ENCODE measurements at places on chromosomes 7 and 10.

- no peak for DNase-seq
Measured at GRCh38 chr10:100008142-100008522, 1.6 kb downstream of the DNMBP start.

- DNase-seq = no peak
Measured at GRCh38 chr7:4245866-4246470, 436.1 kb upstream of the FOXK1 start.

GRCh38 chr10:62437696-62438095 lies 63.5 kb downstream of the ZNF365 start:
- DNase-seq = peak; percentile 69

DNA sequence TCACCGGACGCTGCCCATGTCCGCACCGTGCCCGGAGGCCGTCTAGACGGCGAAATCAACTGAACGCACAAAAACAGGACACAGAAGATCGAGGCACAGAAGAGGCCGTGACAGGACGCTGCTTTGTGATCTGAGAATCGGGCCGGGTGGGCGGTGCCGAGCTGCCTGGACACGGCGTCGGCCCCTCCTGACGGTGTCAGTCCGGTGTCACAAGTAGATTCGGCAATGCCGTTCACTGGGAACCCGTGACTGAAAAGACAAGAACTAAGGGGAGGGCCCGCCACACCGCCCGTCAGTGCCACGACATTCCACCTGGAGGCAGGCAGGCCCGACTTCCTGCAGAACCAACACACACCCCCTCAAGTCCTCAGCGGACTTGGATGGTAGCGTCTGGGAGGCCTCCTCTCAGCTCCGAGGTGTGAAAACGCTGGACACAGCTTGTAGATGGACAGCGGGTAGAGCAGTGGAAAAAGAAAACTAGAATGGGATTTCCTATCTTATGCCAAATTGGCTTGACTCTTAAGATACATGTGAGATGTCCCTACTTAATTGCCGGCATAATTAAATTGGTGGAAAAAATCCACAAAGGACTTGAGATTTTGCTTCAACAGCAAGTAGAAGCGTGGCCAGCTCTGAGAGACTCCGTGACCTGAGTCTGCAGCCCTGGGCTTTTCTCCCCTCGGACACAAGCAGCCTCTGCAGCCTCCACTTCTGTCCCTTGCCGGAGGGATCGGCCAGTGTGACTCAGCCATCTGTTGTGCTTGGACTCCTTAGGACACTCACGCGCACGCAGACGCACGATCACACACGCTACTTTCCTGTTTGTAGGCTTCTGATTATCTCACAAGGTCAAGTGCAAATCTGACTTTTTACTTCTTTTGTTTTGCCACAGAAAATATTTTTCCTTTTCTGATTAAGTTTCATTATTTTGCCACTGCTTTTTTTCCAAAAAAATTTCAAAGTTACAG lies 269.0 kb downstream of the DIP2C start:
- no peak for DNase-seq

- DNase-seq = no peak
Measured at GRCh38 chr10:79430325-79430905, 15.0 kb downstream of the ZCCHC24 start.

- DNase-seq = no peak
Measured at GRCh38 chr10:113135025-113135424, 185.0 kb downstream of the TCF7L2 start.

- no peak for DNase-seq
Measured at GRCh38 chr7:1952781-1953180, 280.0 kb downstream of the MAD1L1 start.

GRCh38 chr7:147721962-147722830 lies 868.4 kb upstream of the C7orf33 start:
- DNase-seq = no peak

DNA sequence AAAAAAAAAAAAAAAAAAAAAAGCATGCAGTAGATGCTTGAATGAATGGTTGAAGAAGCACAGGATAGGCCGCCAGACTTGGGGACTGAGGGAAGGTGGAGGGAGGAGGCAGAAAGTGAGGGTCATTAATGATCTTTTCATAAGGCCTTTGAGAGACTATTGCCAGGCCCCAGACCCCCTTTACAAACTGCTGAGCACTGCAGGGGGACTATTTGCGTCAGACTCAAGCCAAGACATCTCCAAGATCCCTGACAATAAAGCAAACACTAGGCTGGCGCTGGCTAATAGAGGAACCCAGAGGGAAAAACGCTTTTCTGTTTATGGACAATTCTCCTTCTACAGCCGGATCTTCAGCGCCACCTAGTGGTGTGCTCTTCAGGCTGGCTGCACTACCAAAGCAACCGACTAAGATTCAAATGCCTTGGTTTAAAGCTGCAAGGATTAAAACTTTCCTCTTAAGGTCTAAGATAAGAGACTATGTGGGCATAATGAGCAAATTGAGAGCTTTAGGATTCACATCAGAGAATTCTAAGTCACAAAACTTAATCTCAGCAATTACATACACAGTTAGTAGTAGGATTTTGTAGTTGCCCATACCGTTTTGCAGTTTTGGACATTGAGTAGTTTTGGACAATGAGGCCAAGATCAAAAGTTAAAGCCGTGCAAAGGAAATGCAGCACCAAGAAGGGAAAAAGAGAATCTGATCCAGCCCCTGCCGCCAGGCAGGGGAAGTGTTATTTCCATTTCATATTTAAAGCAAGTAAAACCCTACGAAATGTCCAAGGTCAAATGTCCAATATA lies 17.9 kb upstream of the AGK start:
- peak; percentile 51 for DNase-seq

DNA sequence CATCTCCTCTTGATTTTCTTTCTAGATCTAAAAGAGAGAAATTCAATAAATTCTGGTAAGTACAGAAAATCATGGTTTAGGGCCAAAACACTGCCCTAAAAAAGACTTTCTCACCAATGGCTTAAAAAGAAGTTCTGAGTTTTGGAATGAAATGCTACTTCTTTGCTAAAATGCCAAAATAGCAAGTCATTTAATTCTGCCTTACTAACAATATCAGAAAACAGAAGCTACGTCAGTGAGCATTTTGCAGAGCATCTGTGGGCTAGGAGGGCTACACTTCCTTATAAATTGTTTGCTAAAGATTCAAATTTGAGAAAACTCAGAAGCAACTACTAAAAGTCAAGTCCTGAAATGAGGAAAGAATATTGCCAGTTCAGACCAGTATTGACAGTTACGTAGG lies 560.8 kb upstream of the CELF2 start:
- no peak for DNase-seq

DNA sequence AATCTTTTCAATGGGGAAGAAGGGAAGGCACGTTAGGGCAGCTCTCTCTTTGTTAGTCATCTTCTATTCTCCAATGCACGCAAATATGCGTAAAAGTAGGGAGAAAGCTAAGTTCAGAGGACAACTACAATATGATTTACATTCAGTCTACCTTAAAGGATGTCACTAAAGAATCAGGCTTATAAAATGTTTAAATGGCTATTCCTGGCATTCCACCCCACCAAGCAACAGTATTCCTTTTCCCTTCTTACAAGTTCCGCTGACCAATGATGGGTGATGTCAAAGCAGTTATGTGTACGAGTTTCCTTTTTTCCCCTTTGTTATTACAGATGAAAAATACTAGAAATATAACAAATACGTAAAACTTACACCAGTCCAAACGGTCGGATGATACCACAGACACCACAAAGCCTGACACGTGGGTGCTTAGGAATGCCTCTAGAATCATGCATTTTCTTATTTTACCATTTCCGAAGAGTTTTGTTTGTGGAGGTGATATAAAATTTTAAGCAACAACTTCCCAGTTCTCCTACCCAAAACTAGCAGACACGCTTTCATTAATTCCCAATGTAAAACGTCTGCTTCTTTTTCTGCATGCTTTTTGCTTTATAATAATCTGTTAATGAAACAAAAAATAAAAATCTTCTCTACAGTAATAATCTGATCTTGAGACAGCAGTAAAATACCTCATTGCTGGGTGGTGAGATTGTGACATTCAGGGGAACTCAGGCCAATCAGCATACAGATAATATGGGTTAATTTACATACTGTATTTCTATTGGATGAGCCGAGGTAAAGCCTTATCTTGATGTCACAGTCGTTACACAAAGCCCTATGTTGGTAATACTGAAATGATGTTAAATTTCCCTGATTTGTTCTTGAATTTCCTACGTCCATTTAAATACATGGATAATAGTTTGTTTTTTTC lies 708 bp upstream of the GPR85 start:
- peak; percentile 10 for DNase-seq

- no peak for DNase-seq
Measured at GRCh38 chr7:18806177-18806576, 310.6 kb downstream of the HDAC9 start.

GRCh38 chr7:37718585-37718984 lies 35.0 kb downstream of the GPR141 start:
- no peak for DNase-seq

- DNase-seq = no peak
Measured at GRCh38 chr7:158724658-158725505, 20.3 kb upstream of the NCAPG2 start.

DNA sequence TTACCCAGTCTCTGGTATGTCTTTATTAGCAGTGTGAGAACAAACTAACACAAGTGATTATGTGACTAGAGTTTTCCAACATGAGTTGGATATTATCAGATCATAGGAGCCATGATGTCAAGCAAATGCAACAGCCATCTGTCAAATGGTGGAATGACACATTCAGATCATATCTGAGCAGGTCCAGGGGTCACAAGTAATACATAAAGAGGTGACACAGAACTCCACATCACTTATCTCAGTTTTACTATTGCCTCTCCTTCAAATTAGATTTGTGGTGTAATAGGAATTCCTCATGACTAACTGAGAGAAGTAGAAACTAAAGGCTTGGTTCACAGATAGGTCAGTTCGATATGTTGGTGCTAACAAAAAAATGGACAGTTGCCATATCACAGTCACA lies 12.2 kb upstream of the SAMD9L start:
- DNase-seq = no peak

DNA sequence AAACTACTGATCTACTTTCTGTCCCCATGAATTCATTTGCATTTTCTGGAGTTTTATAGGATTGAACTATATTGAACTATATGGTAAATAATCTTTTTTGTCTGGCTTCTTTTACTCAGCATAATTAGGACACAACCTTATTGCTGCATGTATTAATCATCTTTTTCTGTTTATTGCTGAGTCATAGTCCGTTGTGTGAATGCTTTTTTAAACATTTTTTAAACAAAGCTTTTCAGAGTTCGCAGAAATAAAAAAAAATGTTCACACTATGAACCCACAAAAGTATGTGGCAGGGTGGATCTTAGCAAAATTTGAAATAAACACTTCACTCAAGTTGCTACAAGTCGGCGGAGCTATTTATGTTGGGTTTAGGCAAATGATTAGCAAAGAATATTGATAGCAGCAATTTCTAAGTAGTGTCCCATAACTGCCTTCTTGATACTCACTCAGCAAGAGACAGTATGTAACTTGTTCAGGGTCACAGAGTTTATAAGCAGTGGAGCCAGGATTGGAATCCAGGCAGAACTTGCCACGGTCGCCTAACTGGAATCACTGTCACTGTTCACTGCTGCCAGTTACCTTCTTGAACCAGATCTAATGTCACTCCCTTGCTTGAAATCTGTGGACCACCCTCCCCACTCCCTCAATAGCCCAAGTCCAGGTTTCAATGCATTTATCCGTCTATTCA lies 5.6 kb downstream of the CH25H start:
- no peak for DNase-seq

DNA sequence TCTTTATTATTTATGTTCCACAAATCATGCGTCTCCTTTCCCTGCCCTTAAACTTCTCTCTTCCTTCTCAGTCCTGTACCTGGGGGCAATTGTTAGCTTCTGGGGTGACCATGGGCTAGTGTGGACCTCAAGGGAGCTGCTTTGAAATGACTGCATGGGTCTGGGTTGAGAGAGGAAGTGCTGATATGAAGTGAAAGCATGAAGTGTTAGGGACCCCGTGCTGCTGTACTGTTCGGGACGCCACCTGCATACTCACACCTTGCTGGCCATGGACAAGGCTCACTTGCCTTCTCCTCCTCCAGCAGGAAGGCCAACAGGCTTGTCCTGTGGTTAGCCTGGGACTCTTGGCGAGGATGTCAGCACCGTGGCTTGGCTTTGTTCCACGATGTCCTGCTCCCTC lies 56.7 kb downstream of the MTPN start:
- DNase-seq = no peak

DNA sequence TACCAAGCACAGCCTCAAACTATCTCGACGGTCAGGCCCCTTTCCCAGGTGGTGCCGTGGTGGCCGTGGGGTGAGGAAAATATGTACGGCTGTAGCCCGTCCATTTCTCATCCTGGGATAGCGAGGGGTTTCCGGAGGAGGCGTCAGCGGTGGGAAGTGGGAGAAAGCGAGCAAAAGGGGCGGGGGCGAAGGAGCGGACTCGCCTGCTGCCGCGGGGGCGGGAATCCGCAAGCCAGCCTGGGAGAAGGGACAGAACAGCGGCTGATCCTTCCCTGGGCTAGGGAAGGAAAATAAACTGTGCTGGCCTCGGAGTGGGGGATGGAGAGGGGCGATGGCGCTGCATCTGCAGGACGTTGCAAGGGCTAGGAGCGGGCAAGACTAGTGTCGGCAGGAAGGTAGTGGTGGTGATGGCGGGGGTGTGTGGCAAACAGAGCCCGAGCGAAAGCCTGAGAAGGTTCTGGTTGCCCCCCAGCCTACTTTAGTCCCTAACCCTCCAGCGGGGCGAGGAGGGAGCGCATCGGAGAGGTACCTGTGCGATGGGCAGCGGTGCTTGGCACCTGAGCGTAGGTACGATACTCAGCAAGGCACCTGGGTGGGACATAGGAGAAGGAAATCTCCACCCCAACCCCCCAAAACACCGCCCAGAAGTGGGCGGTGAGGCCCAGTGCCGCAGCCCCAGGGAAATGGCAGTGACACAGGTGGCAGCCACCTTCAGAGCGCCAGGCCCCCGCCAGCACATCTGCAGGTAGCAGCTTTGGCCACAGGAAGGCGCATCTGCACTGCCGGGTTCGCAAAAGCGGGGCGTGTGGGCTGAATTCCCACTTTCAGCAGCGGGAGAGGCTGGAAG lies 49.9 kb upstream of the STEAP1B start:
- DNase-seq = no peak

- no peak for DNase-seq
Measured at GRCh38 chr10:132585732-132586722, 48.4 kb downstream of the INPP5A start.

DNA sequence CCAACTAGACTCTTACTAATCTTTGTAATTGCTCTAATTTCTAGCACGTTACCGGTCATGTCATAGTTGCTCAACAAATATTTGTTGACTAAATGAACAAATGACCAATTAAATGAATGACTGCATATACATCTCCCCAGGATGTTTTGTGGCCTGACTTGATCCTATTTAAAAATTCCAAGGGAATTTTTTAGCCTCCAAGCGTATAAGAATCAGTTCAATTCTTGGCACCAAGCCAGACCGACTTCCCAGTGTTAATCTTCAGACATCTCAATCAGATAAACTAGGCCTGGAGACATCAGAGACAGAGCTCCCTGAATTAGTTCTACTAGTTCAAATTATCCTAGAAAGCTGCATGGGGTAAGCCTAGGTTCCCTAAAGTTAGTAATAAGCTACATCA lies 96.0 kb downstream of the GSAP start:
- DNase-seq = no peak

GRCh38 chr10:128130051-128130450 lies 3.8 kb upstream of the MKI67 start:
- DNase-seq = no peak
